SW480 (cell line): ENCODE measurements at places on chromosomes 6 and 20.

DNA sequence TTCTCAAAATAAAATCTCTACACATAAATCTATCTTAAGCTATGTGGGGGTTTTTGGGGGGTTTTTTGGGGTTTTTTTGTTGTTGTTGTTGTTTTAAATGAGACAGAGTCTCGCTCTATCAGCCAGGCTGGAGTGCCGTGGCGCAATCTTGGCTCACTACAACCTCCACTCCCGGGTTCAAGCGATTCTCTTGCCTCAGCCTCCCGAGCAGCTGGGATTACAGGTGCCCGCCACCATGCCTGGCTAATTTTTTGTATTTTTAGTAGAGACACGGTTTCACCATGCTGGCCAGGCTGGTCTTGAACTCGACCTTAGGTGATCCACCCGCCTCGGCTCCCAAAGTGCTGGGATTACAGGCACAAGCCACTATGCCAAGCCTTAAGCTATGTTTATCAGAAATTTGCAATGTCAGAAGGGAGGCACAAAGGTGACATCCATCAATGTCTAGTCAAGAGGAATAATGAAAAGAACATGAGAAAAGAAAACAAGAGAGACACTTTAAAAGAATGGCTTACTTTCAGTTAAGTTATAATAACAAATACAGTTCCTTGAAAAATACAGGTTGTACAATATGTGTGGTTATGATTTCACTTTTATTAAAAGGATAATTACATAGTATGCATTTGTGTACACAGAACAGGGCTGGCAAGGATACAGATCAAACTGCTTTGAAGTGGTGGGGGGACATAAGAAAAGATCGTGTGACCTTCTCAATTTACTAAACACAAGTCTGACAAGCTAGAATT, 28.6 kb downstream of the SLC23A2 start:
- DNase-seq = peak; percentile 67

GRCh38 chr6:51141080-51141479, 322.4 kb downstream of the TFAP2B start:
- no peak for DNase-seq

DNA sequence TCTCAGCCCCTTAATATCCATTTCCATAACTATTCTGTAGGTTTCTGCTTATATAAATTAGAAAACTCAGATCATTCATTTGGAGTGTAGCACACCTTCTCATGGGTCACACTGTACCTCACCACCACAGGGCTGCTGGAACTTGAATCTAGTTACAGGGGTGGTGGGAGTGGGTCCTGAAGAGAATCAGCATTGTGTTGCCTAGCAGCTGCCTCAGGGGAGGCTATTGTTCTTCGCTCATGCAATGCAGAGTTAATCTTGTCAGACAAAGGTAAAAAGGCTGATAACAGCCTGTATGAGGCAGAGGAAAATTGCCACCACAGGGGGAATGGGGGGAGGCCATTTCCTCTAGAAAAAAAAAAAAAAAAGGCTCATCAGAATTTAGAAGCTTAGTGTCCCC, 496.0 kb upstream of the ADGRB3 start:
- no peak for DNase-seq

DNA sequence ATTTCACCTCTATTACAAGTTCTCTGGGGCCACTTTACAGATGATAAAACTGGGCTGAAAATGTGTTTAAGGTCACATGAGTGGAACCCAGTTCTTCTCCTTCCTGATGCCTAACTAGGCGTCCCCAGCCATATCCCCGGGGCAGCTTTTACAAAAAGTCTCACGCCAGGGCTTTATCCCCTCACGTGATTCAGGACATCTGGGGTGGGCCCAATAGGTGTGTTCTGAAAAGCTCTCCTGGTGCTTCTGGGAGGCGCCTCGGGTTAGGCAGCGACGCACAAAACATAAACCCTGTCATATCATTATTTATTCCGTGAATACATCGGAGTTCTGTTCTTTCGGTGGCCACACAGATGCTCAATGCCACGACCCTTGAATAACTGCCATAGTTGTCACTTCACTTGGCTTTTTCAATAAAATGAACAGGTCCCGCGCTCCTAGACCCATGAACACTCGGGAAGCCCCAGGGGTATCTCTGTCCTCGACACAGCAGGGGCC, 32.1 kb downstream of the SF3B5 start:
- peak; percentile 39 for DNase-seq

- no peak for DNase-seq
Measured at GRCh38 chr6:13205106-13205505, 123.2 kb downstream of the TBC1D7 start.

- no peak for DNase-seq
Measured at GRCh38 chr20:61682996-61683681, 382.5 kb downstream of the TAF4 start.

DNA sequence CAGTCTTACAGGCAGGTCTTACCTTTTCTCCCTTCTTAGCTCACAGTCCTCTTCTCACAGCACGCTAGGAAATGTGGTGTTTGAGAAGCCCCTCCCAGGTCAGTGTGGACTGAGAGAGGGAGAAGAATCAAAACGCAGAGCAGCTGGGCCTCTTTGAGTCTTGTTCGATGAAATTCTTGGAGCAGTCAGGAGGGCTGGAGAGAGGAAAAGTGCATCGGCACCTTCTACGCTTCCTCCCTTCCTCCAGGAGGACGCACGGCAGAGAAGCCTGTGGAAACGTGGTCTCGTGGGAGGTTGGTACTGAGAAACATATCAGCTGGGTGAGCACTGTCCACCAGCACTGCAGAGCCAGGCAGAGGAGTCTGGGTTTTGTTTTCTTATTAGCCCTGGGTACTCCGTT, 52.7 kb downstream of the TXLNB start:
- DNase-seq = no peak

- no peak for DNase-seq
Measured at GRCh38 chr20:10119336-10119735, 84.5 kb downstream of the ANKEF1 start.

DNA sequence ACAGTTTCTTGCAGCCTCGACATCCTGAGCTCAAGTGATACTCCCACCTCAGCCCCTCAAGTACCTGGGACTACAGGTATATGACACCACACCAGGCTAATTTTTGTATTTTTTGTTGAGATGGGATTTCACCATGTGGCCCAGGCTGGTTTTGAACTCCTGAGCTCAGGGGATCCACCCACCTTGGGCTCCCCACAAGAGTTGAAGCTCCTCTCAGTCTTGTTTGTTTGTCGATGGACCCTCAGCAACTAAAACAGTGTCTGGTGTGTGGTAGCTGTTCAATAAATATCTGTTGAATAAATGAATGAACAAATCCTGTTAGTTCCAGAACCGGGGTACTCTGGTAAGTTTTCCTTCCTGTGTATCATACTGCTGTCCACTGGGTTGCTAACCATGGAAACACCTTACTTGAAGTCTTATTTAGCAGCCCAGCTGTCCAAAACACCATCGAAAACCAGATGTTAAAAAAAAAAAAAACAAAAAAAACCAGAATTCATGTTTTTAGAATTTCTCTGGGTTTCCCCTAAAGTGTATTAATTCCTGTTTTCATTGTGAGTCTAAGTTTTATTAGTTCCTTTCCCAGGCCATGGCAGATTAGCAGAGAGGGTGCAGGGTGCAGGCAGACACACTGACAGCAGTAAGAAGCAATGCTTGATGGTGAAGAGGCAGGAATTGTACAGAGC, 7.8 kb upstream of the EZR start:
- DNase-seq = no peak

DNA sequence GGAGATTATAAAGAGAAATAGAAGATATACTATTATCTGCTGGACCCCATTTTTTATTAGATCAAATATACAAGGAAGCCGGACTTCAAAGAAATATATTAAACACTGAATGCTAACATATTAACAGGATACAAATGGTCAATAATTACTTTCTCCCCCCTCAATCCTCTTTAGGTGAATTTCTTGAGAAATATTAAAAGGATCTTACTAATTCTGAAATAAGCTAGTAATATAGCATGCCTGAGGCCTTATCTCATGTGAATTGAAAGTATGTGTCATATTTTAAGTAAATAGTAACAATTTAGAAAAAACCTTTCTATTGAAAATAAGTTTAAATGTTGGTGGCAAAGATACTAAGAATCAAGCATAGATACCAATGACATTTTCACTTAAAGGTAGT, 954.7 kb upstream of the MAN1A1 start:
- no peak for DNase-seq

DNA sequence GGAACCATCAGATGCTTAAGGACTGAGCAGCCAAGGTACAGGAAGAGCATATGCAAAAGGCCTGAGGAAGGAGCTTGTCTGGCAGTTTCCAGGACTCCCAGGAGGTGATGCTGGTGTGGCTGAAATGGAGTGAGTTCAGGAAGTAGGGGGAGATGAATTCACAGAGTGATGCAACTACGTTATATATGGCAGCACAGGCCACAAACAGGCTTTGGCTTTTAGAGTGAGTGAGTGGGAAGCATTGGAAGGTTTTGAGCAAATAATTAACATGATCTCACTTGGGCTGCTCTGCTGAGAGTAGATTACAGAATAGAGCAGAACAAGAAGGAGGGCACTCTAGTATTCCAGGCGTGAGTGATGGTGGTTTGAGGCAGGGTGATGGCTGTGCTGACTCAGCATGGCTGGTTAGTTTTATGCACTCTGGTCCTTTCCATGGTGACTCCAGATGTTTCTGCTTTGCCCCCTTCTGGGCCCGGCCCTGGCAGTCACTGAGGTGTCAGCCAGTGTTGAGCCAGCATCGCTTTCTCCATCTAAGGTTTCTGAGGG, 6.5 kb downstream of the BTN2A2 start:
- DNase-seq = peak; percentile 2

DNA sequence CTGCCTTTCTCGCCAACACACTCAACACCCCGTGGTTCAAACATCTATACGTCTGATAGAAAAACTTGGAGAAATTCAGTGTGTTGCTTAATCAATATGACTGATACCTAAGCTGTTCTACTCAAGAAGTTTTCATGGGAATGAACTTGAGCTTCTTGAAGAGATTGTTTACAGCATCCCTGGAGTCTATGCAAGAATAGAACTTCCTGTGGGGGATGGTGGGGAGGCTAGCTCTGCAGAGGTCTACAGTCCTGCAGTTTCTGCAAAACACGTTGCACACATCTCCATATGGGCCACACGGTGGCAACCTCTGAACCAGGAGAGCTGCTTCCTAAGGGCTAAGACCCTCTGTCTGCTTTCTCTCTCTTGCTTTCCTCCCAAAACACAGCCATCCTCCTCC, 32.7 kb upstream of the FANCE start:
- no peak for DNase-seq
